Stimulated activated naive CD8-positive, alpha-beta T cell treated with anti-CD3 and anti-CD28 coated beads, Interleukin-15, Interleukin-2, amounts not matched to agents 100 U/mL and 50 U/mL, for 24 hours (primary cell): ENCODE measurements at places on chromosomes 11 and 22.

DNA sequence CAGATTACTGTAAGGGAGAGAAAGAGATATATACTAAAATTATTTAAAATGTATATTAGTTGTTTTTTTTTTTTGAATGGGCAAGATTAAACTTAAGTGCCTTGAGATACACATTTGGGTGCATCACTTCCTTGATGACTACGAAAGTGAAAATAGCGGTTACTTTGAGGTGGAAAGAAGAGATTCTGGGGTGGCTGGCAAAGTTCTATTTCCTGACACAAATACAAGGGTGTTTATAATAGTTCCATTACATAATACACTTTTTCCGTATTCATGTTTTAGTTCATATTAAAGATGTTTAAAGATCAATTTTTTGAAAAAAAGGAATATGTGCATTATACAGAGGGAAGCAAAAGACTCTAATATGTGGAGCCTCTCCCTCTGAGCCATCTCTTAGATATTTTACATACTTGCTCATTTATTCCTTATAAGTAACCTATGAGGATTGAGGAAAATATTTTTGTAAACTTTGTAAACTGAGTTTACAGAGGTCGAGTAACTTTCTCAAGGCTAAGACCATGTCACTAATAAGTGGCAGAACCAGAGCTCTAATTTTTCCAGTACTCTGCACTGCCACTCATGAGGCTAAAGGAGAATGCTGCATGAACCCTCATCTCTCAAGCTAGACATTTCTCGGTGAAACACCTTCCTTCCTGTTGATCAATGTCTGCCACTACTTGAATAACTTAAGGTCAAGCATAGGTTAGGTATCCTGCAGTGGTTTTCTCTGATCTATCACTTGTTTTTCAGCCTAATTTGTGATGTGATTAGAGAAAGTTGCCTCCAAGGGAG lies 58.6 kb downstream of the DDIAS start:
- DNase-seq, result no peak

DNA sequence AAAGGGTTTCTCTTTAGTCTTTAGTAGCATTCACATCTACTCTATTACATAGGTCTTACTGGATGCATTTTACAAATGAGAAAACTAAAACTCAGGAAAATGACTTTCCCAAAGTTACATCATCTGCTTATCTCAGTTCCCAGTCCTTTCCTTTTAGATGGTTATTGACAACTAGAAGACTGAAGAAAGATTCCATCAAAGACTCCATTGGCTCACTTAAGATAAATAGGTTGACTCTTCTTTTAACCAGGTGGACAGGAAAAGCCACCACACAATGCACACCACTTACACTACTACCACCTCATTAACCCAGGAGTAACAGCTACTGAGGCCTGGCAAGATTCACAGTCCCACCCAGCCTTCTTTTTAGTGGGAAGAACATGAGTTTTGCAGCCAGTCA lies 123.6 kb downstream of the TRIM44 start:
- no peak for DNase-seq

DNA sequence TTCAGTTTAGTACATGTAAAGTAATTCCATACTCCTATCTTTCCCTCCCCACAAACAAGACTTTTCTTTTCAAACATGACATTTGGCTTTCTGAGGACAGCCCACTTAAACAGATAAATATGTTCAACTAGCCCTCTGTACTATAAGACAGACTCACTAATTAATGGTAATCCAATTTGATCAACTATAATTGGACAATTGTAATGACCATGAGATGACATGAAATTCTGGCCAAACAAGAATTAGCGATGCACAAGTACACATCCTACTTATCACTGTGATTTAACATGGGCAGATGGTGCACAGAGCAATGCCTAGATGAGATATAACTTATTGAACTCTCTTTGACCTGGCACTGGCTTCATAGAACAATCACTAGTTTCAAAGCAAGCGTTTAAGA lies 1033.7 kb upstream of the CCDC90B start:
- no peak for DNase-seq

GRCh38 chr22:44102856-44103255 lies 77.9 kb upstream of the PARVG start:
- no peak for DNase-seq

DNA sequence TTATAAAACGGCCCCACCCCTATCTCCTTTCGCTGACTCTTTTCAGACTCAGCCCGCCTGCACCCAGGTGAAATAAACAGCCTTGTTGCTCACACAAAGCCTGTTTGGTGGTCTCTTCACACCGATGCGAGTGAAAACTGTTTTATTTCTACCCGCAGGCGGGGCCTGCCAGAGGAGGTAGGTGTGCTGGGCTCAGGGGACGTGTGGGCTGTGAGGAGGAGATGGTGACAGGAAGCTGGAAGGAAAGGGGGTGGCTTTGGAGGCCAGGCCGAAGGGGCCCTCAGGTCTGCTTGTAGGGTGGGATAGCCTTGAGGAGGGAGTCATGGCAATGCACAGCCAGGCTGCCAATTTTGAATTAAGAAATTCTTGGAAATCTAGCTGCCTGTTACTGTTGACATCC lies 21.3 kb upstream of the KRTAP5-7 start:
- DNase-seq, result no peak

GRCh38 chr11:819943-820649 lies 1.4 kb downstream of the PNPLA2 start:
- DNase-seq, result peak; percentile 95

- no peak for DNase-seq
These were observed 36.3 kb upstream of the CFAP300 start for GRCh38 chr11:102010776-102011494.
